ENCODE measurements at places on chromosomes 12 and 14. TPM values are rescaled to one million over a fixed set of nuclear protein-coding genes. Genes with fewer than 3 reads are reported as not detected.

Gene TSHR
- not detected for total RNA-seq

Gene CERS5
- total RNA-seq = 7.6 TPM

Gene AKAP5
- total RNA-seq = 0.19 TPM

Gene OAS3
- total RNA-seq = 5.4 TPM

Gene SLC6A12
- 1.2 TPM for total RNA-seq

Gene C1QL4
- not detected for total RNA-seq

Gene LRRK2
- total RNA-seq = 6.7 TPM

Gene CLEC1B
- not detected for total RNA-seq

Gene TAS2R14
- total RNA-seq = 0.58 TPM

Gene GDF3
- 0.19 TPM for total RNA-seq

Gene CCDC88C
- 2.8 TPM for total RNA-seq

Gene JDP2
- 21.9 TPM for total RNA-seq

DNA sequence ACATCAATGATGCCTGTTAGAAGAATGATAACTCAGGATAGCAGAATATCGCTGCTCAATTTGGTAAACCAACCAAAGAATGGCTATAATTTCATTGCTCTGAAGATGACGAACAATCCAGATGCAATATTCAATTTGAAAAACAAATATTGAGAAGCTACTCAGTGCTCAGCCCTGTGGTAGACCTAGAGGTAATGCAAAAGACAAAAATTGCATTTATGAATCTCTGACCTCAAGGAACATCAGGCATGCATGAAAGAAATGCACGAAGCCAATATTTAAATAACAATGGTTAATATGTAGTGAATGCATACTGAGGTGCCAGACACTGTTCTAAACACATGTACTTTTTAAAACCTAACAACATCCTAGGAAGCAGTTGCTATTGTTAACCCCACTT lies 298.6 kb upstream of the TMTC1 start:
- no peak for DNase-seq

DNA sequence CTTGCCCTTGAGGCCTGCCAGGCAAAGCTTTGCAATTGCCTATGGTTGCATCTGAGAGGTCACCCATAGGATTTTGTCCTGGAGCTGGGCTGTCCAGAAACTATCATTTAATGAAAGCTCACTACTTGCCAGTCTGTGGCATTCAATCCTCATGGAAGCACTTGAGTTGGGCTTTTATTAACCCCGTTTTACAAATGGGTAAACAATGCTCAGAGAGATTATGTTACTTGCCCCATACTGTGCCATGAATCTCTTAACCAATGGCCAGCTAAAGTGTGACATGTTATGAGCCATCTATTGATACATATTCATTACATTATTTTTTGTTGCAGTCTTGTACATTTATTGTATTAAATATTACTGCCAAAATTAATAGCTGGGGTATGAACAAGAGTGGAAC lies 35.9 kb downstream of the PDZRN4 start:
- DNase-seq = no peak

- DNase-seq = no peak
Measured at GRCh38 chr12:1719139-1719538, 28.3 kb downstream of the ADIPOR2 start.

GRCh38 chr14:78010688-78011087 lies 159.5 kb upstream of the NRXN3 start:
- no peak for DNase-seq

DNA sequence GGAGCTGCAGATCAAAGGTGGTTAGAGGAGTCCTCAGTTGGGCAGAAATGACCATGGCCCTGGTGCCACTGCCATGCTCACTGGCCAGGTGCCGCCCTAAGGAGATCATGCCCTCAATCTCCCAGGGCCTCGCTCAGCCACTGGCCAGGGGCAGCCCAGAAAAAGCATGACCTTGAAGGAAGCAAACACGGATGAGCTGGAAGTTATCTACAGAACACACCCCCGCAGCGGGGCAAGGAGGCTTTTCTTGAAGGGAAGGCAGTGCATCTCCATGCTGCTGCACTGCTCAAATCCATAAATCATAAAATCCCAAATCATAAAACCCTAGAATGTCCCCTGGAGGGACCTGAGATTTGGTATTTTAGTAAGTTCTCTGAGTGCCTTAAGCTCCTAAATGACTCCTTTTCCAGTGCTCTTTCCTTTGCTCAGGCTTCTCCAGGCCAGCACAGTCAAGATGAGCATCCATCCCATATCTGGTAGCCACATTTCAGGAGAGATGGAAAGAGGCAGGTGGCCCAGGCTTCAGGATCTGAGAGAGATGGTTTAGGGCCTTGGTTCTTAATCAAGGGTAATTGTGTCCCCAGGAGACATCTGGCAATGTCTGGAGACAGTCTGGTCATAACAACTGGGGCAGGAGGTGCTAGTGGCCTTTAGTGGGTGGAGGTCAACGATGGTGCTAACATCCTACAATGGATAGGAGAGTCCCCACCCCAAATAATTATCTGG lies 217.3 kb downstream of the RBM19 start:
- DNase-seq = no peak

DNA sequence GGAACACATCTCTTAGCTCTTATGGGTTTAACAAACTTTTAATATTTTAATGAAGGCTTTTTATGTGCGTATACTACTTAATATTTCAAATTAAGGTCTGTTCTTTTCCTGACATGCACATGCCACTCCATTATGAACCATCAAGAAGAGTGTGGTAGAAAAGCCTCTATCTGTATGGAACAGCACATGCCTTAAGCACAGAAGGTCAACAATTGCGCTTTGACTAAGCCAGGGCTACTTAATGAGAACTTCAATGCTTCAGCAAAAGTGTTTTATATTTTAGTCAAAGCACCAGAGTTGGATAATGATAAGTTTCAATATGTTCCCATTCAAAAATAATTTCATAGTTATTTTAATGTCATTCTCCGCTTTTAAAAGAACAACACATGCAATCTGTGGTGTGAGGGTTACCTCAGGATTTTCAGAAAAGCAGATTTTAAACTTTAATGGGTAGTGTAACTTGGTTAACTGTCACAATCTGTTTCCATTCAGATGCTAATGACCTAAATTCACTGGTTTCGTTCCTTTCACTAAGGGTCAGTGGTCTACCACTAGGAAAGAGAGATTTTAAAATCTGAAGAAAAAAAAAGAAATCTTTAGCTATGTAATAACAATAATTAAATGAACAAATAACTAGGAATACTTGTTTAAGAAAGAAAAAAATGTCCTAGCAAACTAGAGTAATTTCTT lies 193.4 kb upstream of the NOVA1 start:
- DNase-seq = no peak

DNA sequence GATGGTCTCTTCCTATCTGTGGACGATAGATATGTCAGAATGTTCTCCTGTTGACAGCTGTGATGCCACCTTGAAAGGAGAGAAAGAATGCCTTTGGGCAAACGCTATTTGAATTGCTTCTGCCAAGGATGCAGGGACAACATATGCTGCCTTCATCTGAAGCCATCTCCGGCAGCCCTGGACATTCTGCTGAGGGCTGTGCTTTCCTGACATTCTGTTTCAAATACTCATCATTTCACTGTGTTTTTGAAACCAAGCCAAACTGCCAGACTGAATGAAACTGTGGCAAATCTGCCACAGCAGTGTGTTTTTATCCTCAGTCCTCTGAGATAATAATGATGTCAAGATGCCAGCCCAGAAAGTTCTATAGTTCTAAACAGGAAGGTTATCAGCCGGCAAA lies 85.8 kb upstream of the BCAT1 start:
- no peak for DNase-seq

- DNase-seq = no peak
Measured at GRCh38 chr14:23307687-23308644, 1.3 kb downstream of the BCL2L2 start.

DNA sequence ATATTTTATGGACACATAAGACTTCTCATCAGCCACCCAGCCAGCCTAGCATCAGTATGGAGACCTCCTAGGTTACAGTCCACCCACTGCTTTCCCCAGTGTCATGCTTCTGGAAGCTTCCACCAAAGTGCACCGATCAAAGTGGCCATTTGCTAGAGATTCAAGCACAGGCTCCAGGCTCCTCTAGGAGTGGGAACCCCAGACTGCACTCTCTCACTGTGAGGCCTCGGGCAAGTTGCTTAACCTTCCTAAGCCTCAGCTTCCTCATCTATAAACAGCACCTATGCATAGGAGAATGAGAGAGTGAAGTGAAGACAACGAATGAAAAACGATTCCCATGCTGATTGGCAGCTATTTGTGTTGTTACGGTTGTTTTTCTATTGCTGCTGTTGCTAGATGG lies 94.4 kb downstream of the DICER1 start:
- no peak for DNase-seq

GRCh38 chr14:104467641-104468040 lies 111.9 kb upstream of the C14orf180 start:
- no peak for DNase-seq

All from left ventricle myocardium inferior (tissue), 1 donor.